ENCODE measurements at places on chromosomes 12 and 14. TPM values are rescaled to one million over a fixed set of nuclear protein-coding genes. Genes with fewer than 3 reads are reported as not detected.

NELL2 gene
- 0.52 TPM for total RNA-seq

DNA sequence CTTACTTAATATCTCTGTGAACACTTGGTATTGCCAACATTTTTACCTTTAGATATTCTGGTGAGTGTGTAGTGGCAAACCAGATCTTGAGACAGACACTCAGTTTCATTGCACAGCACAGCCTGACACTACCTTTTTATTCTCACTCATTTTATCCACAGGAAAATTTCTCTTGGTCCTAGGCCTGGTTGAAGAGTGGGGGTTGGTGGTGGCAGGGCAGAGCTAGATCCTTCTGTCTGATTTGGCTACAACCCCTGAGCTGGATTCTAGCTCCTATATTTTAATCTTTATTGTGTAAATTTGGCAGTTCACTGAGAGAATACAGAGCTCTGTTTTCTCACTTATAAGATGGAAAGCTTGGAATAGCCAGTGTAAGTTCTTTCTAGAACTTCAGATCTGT lies 396.9 kb downstream of the LRIG3 start:
- no peak for DNase-seq

RDH16 gene
- total RNA-seq = 0.51 TPM

OAS1 gene
- 10.1 TPM for total RNA-seq

DNA sequence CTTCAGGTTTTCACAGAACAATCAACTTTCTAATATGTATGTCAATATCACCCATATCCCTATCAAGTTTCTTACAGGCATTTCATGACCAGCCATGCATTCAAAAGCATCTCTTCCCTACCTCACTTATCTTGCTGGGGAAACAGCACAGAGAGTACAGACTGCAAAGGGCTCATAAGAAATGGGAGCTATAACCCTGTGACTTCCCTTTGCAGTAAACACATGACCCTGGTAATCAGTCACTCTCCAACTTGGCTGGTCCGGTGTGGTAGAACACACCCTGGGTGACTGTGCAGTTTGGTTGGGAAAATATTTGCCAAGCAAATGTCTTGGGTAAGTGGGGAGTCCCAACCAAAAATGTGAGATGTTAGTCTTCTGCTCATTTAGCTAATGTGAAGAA lies 49.4 kb upstream of the TMCC3 start:
- no peak for DNase-seq
